ENCODE measurements at places on chromosomes 3 and 15.

GRCh38 chr15:27570746-27571145 lies 528.4 kb downstream of the OCA2 start:
- DNase-seq: no peak

GRCh38 chr3:60755094-60755493 lies 496.2 kb downstream of the FHIT start:
- DNase-seq: no peak

GRCh38 chr3:156413293-156413892 lies 141.5 kb downstream of the SSR3 start:
- DNase-seq: no peak

GRCh38 chr3:124584245-124584551 lies 146.1 kb upstream of the UMPS start:
- no peak for DNase-seq

DNA sequence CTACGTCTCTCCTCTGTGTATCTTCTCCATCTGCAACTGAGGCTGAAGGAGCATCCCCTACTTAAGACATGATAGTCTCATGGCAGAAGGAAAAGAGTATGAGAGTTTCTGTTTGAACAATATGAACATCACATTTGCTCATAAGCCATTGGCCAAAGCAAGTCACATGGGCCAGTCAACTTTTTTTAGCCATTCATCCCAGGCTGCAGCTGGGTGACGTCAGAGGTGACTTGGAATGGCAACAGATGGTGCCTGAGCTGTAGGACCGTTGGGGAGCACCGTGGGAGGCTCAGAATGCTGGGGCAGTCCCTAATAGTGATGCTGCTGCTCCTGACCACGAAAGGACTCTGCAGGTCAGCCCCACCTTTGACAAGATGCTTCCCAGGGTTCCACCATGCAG lies 58.7 kb downstream of the CRTC3 start:
- no peak for DNase-seq

DNA sequence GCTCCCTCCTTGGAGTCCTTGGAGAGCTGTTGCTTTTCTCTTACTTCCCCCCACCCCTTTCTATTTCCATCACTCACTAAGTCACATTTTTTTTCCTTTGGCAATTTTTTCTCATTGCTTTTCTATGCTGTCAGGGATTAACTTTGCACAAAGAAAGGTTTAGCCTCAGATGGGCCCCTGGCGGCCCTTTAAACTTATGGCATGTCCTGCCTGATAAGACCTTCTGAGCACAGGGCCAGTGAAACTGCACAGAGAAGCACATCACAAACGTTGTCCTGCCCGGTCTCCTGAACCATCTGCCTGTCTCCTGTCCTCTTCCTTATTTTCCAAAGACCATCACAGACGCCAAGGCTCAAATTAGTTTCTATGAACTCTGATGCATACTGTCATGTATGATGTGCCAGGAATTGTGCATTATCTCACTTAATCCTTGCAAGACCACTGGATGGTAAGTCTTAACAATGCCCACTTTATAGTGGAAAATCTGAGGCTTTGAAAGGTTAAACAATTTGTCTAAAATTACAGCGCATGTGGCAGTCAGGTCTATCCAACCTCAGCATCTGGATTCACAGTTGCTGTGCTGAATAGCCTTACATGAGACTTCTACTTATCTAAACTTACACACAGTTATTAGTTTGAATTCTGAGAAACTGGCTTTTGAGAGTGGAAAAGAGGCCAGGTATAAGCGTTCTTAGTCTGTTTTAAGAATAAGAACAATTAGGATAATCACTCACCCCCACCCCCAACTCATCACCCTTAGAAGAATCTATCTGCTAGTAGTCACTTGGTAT lies 648.1 kb downstream of the NTRK3 start:
- DNase-seq: no peak

- DNase-seq: no peak
Observed at GRCh38 chr15:72082176-72082575, 35.8 kb downstream of the MYO9A start.

GRCh38 chr3:138898301-138898700 lies 48.6 kb downstream of the FOXL2 start:
- no peak for DNase-seq

GRCh38 chr15:40558952-40559742 lies 5.7 kb downstream of the CCDC32 start:
- DNase-seq: no peak

DNA sequence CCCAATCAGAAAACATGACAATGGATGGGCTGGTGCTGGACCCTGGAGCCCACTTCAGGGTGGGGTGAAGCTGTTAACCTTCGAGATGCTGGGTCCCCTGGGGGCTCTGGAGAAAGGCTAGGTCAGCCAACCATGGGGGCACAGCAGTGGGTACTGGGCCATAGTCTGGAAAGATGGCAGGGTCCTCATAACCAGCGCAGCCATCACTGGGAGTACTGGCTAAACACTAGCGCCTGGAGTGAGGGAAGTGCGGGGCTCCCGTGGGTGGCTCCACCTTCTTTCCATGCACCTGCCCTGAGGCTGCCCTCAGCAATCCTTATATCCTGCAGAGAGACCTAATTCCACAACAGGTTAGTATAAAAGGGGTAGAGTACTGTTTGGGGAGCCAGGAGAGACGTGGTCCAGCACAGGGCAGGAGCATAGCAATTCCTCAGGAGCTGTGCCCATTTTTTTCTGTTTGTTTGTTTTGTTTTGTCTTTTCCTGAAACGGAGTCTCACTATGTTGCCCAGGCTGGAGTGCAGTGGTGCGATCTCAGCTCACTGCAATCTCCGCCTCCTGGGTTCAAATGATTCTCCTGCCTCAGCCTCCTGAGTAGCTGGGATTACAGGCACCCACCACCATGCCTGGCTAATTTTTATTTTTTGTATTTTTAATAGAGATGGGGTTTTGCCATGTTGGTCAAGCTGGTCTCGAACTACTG lies 122.6 kb upstream of the MEF2A start:
- DNase-seq: no peak

DNA sequence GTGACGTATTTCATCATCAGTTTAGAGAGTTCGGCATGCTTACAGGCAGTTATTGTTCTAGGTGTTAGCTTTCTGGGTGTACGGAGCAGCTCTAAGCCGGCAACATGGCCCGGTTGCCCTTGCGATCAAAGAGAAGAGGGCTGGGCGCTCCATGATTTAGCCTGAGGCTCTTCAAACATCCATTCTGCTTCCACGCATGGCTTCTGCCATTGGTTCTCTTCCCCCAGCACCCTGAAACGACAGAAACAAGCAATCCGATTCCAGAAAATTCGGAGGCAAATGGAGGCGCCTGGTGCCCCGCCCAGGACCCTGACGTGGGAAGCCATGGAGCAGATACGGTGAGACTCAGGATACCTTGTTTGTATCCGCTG lies 574 bp downstream of the NGRN start:
- DNase-seq: no peak

GRCh38 chr3:27637346-27637995 lies 84.7 kb downstream of the EOMES start:
- DNase-seq: no peak

DNA sequence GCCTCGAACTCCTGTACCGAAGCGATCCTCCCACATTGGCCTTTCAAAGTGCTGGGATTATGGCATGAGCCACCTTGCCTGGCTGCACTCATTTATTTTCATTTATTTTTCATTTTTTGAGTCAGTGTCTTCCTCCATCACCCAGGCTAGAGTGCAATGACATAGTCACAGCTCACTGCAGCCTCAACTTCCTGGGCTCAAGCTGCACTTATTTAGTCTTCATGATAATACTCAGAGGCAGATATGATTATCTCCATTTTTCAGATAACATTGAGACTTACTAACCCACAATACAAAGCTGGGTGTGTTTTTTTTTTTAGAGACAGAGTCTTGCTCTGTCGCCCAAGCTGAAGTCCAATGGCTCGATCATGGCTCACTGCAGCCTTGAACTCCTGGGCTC lies 10.0 kb downstream of the PRKCI start:
- no peak for DNase-seq

- no peak for DNase-seq
Observed at GRCh38 chr3:99972380-99973104, 141.8 kb downstream of the FILIP1L start.

DNA sequence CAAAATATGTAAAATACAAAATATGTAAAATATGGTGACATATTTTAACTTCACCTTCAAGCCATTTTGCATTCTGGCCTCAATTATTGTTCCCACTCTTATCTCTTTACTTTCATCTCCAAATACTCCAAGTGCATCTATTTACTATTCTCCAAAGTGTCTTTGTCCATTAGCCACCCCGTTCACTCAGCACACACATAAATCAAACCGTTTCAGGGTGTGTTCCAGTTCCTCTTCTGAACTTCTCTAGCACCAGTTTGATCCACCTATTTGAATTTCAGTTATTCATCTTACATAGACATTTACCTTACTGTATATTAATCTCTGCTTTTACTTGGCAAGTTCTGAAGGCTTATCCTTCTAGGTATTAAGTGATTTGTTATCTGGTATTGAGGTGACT lies 45.1 kb downstream of the SGO1 start:
- no peak for DNase-seq

- DNase-seq: no peak
Observed at GRCh38 chr15:26729581-26729980, 43.3 kb downstream of the GABRB3 start.

DNA sequence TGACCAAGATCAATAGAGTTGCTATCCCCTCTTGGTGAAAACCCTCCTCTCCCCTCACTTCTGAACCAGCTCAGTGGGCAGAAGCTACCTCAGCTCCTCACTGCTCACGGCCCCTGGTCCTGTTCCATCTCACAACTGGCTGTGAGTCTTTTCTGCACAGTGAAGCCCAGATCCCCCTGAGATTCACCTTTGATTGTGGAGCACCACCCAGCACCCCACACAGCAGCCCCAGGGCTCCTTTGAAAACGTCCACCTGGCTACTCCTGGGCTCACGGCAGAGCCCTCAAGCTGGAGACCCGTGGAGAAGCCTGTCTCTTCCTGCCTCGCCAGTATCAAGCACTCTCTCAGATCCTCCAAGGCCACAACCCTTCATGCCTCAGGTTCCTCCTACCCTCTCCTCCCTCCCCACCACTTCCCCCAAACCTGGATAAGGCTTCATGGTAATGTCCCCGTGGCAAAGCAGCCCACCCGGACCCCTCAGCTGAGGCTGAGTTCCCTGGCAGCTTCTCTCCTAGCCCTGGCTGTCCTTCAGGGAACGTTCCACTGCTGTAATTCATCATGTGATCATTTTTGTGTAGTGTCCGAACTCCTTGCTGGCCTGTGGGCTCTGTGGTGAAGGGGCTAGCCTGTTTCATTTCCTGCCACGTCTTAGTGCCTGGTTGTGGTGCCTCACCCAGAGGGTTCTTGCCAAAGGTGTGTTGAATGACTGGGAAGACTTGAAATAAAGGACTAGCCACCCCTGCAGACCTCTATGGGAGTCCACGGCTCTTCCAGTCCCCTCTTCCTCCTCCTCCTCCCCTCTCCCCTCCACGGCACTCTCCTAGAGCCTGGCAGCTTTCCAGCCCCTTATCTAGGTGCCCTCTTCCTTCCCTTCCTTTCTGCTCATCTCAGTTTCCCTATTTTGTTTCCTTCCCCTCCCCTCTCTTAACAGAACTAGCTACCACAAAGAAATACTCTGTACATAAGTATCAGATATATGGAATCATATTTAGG lies 44.5 kb downstream of the KY start:
- DNase-seq: no peak

GRCh38 chr3:185552358-185552877 lies at the start of gene LIPH:
Gene LIPH, minus strand, starts transcription at chr3:185552588. Its CDS starts 117 bp downstream, at chr3:185552471.
- DNase-seq: no peak

GRCh38 chr3:5092018-5092417 lies 30.1 kb upstream of the ARL8B start:
- DNase-seq: no peak

GRCh38 chr3:18008706-18009368 lies 266.4 kb upstream of the TBC1D5 start:
- DNase-seq: no peak

DNA sequence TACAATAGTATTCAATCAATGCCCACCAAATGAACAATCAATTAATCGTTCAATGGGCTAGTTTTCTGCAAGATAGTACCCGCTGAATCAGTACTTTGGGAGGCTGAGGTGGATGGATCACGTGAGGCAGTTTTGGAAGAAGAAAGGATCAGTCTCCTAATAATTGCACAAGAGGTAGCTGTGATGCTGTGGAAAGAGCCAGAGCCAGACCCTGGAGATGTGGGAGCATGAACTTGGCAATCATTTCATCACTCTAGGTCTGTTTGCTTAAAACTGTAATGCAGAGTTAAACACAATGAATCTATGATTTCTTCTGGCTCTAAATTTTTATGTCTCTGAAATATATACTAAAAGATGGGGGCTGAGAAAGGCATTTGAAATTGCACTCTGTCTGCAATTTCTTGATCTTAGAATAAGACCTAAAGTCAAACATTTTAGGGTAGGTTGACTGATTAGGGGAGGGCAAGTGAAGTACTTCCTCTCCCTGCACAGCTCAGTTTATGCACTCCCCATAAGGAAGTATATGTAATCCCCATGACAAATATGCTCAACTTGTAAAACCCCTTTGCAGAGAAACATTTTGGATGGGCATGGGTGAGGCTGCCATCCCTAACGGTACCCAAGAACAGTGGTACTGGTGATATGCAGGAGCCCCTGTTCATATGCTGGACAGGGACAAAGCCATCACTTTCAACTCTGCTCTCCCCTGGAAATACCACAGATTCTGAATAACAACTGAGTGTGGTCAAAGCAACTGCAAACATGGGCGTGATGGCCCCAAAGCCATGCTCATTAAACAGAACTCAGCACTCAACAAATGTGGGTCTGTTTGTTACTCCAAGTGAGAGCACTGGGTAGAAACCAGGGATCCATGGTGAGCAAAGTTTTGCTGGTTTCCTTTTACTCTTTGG lies 28.6 kb upstream of the SPATA12 start:
- no peak for DNase-seq

- no peak for DNase-seq
Observed at GRCh38 chr15:70196372-70197316, 98.9 kb upstream of the TLE3 start.

DNA sequence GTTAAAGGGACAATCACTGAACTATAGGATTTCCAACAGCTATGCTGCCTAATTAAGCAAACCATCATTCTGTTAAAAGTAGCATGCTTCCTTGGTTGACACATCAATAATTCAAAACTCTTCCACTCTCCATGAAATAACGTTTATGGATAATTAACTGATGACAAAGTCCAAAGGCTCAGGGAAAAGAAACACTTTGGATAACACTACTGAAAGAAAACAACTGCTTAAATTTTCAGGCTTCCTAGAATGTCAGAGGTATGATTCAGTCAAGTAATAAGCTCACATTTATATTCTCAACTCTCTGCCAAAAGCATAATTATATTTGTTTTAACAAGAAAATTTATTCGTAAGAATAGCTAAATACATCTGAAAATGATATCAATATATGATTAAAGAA lies 49.6 kb downstream of the WDR72 start:
- no peak for DNase-seq

DNA sequence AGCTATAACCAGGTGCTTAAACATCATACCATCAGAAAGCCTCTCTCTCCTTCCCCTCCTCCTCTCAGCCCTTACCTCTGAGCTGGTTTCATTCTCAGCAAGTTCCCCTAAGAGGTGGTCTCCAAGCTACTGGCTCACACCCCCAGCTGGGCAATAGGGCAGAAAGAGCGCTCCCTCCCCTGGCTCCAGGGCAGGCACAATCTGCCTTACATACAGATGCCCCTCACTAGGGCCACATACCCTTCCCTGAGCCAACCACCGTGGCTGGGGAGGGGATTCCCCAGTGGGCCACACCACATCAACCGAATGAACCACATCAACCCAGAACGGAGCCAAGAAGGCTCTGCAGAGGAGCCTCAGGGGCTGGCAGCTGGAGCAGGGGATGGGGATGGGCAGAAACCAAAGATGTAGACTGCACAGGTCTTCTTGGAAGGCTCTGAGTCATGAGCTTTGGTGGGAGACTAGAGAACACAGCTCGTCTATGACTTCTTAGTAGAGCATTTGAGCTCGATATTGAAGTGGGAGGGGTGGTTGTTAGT lies 4.6 kb upstream of the FBLN2 start:
- no peak for DNase-seq
